ENCODE measurements at places on chromosomes 3 and 15. TPM values are rescaled to one million over a fixed set of nuclear protein-coding genes. Genes with fewer than 3 reads are reported as not detected.

The THPO gene
- not detected for total RNA-seq

The ADCY5 gene
- total RNA-seq, result 0.16 TPM

The FOXB1 gene
- total RNA-seq, result not detected

The IL1RAP gene
- 29.6 TPM for total RNA-seq

The CX3CR1 gene
- total RNA-seq, result not detected

The ATP10A gene
- 18.1 TPM for total RNA-seq

The CISH gene
- not detected for total RNA-seq

The MORC1 gene
- total RNA-seq, result not detected

The ST8SIA2 gene
- total RNA-seq, result 3.9 TPM

The XIRP1 gene
- total RNA-seq, result 1.9 TPM

The MASP1 gene
- 2.3 TPM for total RNA-seq

The ATR gene
- 20.4 TPM for total RNA-seq

The TF gene
- total RNA-seq, result not detected

- DNase-seq, result no peak
These were observed 2.4 kb downstream of the SLC49A4 start for GRCh38 chr3:122797291-122797690.

- no peak for DNase-seq
These were observed 118.5 kb upstream of the EPHA3 start for GRCh38 chr3:88988906-88989305.

DNA sequence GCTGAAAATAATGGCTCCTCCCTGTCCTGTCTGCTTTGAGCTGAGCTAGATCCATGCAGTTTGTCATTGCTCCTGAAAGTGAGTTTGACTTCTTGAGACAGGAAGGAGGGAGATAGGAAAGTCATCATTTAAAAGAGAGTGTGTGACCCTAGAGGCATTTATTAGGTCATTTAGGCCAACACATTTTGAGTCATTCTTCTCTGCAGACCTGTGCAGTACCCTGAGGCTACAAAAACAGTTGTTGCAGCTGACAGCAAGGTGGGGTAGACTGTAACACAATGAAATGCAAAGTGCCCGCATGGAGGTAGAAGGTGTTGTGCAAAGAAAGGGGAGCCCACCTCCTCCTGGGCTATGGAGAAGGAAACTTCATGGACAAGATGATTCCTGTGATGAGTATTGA lies 102.8 kb upstream of the PFN2 start:
- no peak for DNase-seq

- DNase-seq, result no peak
These were observed 126.8 kb upstream of the CTDSPL start for GRCh38 chr3:37734886-37735285.

DNA sequence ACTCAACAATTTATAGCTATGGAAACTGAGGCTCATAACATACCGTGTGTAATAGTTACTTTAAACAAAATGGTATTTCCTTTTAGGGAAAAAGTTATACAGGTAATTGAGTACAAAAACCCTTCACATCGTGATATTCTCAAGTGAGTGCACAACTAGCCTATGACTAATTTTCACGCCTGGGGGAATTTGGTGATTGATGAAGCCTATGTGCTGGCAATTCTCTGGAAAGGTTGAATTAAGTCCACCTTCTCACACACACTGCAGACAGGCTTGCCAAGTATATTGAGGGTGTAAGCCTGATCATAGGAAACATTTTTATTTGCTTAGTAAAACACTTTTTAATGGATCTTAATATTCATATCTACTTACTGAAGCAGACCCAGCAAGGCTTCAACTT lies 41.3 kb upstream of the ROBO2 start:
- DNase-seq, result no peak

- no peak for DNase-seq
These were observed 382.9 kb upstream of the DPH6 start for GRCh38 chr15:35928847-35929246.

DNA sequence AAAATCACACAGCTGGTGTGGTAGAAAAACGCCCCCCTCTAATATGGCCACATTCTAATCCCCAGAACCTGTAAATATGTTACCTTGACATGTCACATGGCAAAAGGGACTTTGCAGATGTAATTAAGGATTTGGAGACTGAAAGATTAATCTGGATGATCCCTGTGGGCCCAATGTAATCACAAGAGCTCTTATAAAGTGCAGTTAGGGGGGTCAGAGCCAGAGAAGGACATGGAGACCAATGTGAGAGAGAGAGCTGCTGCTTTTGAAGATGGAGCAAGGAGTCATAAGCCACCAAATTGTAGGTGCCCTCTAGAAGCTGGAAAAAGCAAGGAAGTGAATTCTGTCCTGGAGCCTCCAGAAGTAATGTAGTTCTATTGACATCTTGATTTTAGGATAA lies 152.6 kb downstream of the PEX5L start:
- no peak for DNase-seq

- no peak for DNase-seq
These were observed 31.5 kb upstream of the ARHGEF26 start for GRCh38 chr3:154089421-154090420.

DNA sequence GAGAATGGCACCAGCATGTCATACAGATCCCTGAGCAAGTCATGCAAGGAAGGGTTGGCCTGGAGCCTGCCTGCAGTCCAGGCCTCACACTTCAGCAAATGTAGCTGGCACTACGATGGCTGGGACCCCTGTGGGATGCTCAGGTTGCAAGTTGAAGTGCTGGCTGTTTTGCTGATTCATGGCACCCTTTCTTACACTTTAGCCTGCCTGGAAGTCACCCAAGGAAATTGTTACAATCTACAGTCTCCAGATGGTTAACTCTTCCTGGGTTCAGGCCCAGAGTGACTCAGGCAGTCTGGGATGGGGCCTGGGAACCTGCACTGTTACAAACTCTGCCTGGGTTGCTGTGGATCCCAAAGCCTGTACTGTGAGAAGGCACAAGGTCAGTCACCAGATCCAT lies 91.0 kb upstream of the SLC6A11 start:
- DNase-seq, result no peak

DNA sequence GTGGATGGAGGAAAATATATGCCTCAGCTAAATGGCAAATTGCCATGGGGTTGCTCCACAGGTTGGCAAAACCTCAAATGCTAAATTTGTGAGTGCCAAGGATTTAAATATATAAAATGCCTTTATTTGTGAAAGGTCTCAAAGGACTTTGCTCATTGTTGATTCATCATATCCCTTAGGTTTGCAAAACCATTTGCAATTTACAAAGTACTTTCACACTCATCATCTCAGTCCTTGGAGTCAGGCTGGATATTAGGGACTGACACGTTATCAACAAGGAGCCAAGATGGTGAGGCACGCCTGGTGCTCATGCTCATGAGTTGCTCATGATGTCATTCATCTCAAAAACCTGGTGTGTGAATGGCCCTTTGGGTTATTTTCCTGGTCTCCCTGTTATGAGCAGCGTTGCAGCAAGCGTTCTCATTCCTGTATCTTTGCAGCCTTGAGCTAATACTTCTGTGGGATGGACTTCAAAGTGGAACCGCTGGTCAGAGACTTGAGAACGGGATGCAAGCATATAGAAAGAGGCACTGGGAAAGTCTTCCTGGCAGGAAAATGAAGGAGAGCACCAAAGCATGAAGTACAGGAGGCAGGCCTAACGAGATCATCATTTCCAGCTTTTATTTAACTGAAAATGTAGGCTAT lies 66.0 kb downstream of the MYO1E start:
- DNase-seq, result no peak

GRCh38 chr15:86333819-86334218 lies 254.1 kb downstream of the AGBL1 start:
- DNase-seq, result no peak

- DNase-seq, result no peak
These were observed 20.7 kb downstream of the TBC1D2B start for GRCh38 chr15:78056714-78057269.

DNA sequence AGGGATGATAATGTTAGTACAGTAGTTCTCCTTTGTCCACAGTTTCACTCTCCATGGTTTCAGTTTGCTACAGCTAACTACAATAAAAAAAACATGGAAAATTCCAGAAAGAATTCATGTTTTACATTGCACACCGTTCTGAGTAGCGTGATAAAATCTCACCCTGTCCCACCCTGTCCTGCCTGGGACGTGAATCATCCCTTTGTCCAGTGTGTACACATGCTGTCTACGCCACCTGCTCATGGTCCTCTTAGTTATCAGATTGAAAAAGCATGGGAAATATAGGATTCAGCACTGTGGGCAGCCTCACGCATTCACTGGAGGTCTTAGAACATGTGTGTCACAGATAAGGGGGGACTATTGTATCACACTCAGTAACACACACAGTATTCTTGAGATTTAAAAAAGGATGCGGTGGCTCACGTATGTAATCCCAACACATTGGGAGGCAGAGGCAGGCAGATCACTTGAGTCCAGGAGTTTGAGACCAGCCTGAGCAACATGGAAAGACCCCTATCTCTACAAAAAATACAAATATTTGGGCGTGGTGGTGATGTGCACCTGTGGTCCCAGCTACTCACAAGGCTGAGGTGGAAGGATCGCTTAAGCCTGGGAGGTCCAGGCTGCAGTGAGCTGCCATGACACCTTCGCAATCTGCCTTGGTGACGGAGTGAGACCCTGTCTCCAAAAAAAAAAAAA lies 8.7 kb upstream of the FLNB start:
- DNase-seq, result no peak

DNA sequence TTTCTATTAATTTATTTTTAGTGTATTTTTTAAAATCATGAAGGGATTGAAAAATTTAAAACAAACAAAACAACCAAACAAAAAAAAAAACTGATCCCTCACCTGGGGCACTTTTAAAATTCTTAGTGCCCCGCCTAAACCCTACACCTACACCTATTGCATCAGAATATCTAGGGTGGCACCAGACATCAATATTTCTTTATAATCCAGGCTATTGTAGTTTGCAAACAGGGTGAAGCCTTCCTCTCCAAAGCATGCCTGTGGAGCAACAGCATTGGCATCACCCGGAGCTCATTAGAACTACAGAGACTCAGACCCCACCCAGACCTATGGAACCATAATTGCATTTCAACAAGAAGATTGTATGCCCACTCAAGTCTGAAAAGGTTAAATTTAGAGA lies 54.9 kb upstream of the ACP3 start:
- no peak for DNase-seq

DNA sequence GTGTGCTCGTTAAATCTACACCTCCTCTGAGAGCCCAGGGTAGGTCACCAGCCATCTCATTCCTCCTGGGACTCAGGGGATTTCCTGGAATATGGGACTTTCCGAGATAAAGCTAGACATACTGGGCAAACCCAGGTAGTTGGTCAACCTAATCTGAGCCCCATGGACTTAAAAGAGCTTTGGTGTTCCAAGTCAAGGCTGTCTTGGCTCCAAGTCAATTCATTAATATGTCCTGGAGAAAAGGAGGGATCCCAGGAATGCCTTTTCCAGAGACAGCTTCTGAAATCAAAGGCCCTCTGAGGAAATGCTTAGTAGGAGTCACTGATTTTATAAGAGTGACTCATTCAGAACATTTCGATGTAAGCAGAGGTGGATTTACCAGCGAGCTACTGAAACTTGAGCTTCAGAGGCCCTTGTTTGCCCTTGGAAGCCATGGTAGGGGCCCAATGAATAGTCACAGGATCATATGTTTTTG lies 137.3 kb upstream of the UBE2E1 start:
- DNase-seq, result peak; percentile 81

DNA sequence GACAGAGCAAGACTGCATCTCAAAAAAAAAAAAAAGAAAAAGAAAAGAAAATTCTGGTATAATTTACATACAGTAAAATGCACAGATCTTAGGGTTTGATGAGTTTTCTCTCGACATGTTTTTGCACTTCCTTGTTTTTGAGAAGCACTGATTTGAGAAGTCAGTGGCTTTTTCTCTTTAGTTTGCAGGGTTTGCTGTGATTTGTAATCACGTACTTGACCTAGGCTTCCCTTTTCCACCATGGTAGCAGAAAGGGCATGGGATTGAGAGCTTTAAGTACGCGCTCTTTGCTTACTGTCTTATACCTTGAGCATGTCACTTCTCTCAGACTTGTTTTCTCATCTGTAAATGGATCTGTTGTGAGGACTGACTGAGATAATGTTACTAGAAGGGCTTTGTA lies 4.1 kb downstream of the VHL start:
- DNase-seq, result no peak

Data from SJSA1 (cell line).